ENCODE measurements at places on chromosomes 12 and 14.

- DNase-seq = no peak
Observed at GRCh38 chr14:59926534-59926933, 6.6 kb downstream of the LRRC9 start.

DNA sequence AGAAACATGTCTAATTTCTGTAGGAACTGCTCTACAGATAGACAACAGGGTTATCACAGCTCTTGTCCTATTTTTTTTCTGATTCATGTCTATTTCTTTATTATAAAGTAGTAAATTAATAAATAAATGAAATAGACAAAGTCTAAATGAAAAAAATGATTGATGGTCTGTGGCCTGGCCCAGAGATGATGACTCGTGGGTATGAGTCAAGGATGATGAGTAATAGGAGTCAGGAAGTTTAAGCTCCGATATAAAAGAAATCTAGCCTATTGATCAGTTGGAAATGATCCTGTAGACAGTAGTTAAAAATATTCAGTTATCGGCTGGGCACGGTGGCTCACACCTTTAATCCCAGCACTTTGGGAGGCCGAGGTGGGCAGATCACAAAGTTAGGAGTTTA lies 90.6 kb upstream of the RTL1 start:
- DNase-seq = no peak

- DNase-seq = no peak
Observed at GRCh38 chr12:70422631-70423030, 56.5 kb downstream of the KCNMB4 start.

DNA sequence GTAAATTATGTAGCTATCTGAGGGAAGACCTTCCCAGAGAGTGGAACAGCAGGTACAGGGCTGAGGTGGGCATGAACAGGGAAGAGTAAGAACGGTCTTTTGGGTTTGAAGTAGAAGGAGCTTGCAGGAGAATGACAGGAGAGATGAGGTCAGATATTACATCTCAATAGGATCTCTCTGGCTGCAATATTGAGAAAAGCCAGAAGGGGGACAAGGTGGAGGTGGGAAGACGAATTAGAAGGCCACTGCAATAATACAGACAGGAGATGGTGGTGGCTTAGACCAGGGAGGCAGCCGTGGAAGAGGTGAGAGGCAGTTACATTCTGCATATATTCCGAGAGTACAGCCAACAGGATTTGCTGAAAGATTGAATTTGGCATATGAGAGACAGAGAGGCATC lies 310.2 kb downstream of the APAF1 start:
- DNase-seq = peak; percentile 3

DNA sequence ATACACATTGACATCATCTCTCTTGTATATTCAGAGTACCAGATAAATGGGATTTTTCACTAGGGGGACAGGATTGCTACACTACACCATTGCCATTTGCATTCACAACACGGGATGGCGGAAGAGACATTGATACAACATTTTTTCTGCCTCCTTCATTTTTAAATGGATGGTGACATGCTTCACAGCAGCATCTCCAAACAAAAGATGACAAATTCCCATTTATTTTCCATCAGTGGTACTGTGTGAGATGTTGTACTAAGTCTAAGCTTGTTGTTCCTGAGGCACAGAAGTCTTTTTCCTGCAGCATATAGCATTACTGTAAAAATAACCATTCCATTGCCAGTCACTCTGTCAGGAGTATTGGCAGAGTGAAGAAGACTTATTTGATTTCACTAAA lies 912.7 kb downstream of the NRXN3 start:
- DNase-seq = no peak

GRCh38 chr12:123498126-123498825 lies 35.2 kb downstream of the RILPL1 start:
- no peak for DNase-seq
